ENCODE measurements at places on chromosomes 3 and 15.

DNA sequence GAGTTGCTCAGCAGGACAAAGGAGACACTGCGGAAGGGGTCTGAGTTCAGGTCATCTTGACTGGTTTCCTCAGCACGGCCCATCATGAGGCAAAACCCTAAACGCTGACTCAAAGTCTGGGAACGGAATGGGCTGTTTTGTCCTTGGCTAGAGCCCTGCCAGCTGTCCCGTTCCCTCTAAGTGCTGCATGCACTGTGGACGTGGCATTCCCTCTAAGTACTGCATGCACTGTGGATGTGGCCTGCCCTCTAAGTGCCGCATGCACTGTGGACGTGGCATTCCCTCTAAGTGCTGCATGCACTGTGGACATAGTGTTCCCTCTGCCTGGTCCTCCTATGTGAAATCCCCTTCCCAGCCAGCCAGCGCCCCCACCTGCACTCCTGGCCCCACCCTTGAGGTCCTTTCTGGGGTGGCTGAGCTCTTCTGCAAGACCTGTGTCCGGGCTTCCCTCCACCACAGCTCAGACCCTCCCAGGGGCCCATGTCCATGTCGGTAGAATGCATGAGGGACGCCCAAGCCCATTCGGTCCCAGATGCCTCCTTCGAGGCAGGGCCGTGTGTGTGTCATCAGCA lies 36.7 kb downstream of the TM2D3 start:
- no peak for DNase-seq

DNA sequence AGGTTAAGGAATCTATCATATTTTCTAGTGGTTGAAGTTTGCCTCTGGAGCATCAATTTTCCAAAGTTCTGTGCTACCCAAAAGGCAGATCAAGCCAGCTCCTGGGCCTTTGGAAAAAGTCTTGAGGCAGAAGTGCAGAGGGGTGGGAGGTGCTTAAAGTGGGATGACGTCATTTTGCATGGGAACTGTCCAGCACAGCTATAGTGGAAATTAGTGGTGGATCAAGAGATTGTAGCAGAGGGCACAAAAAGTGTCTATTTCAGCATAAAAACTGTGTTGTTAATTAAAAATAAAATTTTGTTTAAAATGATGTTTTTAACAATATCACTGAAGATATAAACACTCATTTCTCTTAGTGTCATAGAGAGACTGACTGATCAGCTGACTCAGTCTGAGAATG lies 221.9 kb downstream of the LRRN1 start:
- DNase-seq = no peak

GRCh38 chr3:39281533-39281932 lies 1.7 kb upstream of the CX3CR1 start:
- no peak for DNase-seq

DNA sequence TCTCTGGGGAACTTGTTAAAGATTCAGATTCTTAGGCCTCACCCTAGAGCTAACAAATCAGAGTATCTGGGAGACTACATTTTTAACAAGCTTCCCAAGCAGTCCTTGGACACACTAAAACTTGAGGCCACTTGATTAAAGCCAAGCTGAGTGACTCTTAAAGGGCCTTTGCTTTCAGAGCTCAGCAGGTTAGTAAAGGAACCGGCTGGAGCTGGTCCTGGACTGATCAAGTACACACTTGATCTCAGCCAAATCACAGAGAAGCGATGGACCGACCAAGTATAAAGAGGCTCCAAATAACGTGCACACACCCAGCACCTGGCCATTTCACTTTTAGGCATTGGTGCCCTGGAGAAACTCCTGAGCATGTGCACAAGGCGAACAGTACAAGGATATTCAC lies 12.9 kb upstream of the TM6SF1 start:
- DNase-seq = no peak

- no peak for DNase-seq
Observed at GRCh38 chr3:167253037-167253436, 127.1 kb downstream of the ZBBX start.
